ENCODE measurements at places on chromosomes 2 and 18.
A peak's percentile ranks its signal among the peaks of the same experiment; 100 is the strongest.

DNA sequence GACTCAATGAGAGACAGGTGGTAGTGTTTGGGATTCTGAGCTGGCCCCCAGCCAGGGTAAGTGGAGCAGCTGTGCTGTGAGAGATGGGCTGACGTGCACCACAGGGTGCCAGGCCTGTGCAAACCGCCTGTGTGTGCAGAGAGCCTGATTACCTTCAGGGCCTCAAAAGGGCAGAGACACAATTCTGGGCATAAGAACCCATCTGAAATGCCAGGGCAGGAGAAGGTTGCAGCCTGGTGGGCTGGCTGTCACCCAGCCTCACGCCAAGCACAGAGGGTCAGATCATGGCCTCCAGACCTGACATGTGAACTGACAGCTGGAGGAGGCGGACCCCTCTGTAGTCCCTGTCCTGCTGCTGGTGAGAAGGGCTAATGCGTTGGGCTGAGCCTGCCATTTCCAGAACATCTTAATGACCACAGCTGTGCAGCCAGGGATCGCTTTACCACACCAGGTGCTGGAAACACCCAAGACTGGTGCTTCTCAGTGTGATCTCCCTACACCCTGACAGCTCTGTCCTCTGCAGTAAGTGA lies 100.9 kb downstream of the ARL4C start:
- no peak for DNase-seq

DNA sequence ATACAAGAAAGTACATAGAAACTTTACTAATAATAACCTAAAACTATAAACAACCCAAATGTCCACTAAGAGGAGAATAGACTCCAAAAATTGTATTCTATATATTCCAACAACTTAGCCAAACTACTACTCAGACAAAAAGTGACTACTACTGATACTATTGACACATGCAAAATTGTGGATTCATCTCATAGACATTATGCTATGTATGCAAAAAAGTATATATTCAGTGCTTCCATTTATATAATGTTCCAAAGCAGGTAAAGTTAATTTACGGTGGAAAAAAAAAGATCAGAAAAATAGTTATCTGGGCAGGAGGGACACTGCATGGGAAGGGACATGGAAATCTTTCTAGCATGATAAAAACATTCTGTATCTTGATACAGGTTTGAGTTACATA lies 62.0 kb upstream of the SRD5A2 start:
- DNase-seq: no peak

DNA sequence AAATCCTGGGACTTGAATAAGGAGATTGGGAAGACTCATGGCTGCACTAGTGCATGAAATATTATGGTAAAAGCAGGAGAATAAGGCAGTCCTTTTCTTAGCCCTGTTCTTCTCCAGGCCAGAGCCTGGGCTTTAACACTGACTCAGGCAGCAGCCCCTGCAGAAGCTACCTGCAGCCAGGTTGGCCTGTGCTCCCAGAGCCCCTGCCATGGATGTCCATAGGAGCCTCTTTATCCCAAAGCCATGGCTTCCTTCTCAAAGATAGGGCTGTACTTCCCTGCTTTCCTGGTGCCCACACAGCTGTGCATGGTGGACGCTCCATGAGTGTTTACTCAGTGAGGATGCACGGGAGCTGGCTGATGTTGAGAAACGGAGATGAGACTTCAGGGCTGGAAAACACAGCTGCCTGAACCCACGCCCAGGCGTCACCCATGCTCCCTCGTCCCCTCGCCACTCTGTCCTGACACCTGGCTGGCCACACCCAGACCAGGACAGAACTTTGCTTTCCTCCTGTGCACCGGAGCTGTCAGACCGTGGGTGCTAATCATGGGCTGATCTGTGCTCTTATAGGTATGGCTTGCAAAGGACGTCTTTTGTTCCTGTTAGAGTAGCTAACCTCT lies 135.5 kb downstream of the GLI2 start:
- no peak for DNase-seq

- DNase-seq: no peak
Measured at GRCh38 chr2:152167065-152167464, 8.5 kb downstream of the STAM2 start.

DNA sequence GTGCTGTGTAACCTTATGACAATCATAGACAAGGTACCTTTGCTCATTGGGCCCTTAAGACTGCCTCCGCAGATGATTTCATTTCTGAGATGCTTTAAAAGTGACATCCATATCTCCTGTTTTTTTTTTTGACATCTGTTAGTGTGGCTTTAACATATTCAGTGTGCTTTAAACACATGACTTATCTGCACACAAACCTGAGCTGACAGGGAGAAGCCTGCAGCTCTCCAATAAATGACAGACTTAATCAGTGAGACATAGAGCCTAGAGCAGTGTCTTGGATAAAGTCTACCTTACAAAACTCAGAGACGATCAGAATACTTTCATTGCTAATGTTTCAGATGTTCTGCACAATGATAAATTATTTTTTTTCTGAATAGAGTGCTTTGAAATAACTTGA lies 130.7 kb downstream of the UBE2E3 start:
- DNase-seq: no peak

- DNase-seq: peak; percentile 96
Measured at GRCh38 chr2:218406209-218406948, 6.7 kb downstream of the CTDSP1 start.

DNA sequence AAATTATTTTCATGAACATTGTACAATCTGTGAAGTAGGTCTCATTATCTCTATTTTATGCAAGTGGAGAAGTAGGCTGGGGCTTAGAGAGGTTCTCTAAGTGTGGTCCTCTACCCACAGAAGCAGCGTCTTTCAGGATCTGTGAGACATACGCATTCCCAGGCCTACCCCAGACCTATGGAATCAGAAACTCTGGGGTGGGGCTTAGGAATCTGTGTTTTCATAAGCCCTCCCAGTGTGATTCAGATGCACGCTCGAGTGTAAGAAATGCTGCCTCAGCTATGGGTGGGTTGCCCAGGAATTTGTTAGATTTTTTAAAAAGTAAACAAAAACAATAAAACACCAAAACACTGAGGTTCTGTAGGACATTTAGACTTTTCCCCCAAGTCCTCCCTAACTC lies 14.8 kb upstream of the ZAP70 start:
- DNase-seq: no peak

GRCh38 chr2:60707750-60708371 lies 48.2 kb upstream of the PAPOLG start:
- peak; percentile 32 for DNase-seq

GRCh38 chr2:65345631-65346030 lies 86.8 kb downstream of the SPRED2 start:
- peak; percentile 83 for DNase-seq

GRCh38 chr2:164073101-164074074 lies 337.6 kb upstream of the FIGN start:
- DNase-seq: peak; percentile 77

- peak; percentile 41 for DNase-seq
Measured at GRCh38 chr18:25830787-25831186, 259.6 kb downstream of the SS18 start.

- peak; percentile 15 for DNase-seq
Measured at GRCh38 chr18:40437517-40437916, 1517.5 kb upstream of the PIK3C3 start.

DNA sequence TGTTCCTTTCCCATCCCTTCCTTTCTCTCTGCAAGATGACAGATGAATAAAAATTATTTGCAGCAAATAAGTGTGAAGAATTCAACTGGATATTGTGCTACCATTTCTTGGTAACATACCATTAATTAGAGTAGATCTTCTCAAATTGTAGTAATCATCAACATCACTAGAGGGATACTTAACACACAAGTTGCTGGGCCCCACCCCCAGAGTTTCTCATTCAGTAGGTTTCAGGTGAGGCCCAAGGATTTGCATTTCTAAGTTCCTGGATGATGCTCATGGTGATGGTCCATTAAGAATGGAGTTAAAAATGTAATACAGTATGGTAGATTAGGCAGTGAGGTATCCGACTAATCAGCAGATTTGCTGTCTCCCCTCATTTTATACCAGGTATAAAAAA lies 594.0 kb downstream of the ERBB4 start:
- no peak for DNase-seq

DNA sequence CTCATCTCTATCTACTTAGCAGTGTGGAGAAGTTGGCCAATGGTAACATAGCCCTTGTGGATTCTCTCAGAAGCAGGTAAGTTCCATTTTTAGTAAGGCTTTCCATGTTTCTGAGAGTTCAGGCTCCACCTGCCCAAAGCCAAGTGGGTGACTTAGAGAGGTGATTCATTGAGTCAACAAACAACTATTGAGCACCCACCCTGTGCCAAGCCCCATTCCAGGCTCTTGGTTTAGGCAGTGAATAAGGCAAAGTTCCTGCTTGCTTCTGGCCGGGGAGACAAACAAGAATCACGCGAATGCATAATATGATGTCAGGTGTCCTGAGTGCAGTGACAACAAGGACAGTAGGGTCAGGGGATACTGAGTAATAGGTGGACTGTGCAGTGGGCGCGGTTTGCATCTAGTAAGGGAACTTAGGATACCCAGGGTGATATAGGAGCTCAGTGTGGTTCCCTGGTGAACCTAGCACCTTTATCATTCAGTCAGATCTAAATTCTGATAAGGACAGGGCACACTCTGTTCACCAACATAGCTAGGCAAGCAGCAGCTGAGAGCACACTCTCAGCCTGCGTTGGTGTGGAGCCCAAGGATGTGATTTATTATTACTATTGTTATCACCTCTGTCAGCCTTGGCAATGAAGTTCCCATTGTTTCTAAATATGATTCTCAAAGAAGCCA lies 31.7 kb upstream of the KCTD1 start:
- DNase-seq: no peak

DNA sequence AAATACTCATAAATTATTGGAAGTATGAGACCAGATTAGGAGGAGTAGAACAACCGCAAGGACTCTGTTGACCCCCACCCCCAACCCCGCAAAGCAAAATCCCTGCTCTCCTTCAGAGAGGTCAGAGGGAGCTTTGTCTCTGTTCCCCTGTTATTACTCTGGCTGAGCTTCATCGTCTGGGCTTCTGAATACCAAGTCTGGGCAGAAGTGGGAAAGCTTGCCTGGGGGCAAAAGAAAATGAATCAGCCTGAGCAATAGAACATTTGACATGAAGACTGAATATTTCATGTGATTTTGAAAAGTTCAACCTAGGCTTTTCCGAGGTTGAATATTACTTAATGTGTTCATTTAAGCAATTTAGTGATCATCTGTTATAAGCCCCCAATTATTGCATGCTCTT lies 114.6 kb upstream of the ARHGAP28 start:
- DNase-seq: no peak

DNA sequence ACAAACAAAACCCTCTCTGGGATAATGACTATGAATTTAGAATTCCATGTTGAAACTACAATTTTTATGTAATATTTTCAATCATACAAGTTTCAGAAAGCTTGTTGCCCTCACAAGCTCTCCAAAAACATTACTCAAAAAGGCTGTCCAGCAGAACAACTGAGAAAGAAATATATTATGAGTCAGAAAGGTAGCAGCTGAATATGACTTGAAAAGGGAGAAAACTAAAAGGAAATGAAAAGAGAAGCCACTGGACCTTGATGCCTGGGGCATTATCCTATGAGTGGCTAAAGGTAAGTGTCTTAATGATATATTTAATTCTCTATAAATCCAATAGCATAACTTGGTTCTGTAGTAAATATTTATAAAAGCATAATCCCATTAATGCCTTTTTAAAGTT lies 61.8 kb downstream of the NXPH2 start:
- no peak for DNase-seq

DNA sequence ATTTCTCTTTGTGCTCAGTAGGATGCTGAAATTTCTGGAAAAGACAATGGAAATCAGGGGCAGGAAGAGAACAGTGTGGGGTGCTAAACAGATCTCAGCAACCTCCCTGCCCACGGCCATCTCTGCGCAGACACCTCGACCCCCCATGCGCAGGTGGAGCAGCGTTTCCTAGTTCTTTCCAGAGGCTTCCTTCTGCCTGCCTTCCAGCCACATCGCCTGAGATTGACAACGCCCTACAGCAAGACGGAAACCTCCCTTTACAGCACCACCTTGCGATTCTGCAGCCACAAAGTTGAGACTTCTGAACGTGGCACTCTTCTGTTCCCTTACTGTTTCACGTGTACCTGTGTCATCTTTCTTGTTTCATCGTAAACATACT lies 31.4 kb upstream of the CASP8 start:
- DNase-seq: no peak

DNA sequence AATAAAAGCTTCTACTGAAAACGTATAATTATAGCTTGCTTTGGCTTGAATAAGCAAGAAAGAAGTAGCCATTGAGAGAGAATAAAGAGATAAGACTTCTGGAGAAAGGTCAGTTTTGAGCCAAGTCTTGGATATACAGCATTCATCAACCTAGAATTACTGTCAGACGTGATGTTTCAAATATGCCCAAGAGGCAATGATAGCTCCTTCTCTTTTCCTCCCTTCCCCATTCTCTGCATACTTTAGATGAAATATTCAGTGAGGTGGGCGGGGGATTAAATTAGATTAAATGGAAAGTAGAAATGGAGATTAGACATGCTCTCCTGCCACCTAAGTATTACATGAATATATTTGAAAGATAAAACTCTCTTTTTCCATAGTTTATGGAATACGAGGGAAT lies 8.7 kb downstream of the ANTXR1 start:
- DNase-seq: no peak

GRCh38 chr2:205766779-205767359 lies 84.6 kb downstream of the NRP2 start:
- peak; percentile 64 for DNase-seq

GRCh38 chr2:70516596-70516995 lies 37.0 kb downstream of the TGFA start:
- DNase-seq: peak; percentile 14

DNA sequence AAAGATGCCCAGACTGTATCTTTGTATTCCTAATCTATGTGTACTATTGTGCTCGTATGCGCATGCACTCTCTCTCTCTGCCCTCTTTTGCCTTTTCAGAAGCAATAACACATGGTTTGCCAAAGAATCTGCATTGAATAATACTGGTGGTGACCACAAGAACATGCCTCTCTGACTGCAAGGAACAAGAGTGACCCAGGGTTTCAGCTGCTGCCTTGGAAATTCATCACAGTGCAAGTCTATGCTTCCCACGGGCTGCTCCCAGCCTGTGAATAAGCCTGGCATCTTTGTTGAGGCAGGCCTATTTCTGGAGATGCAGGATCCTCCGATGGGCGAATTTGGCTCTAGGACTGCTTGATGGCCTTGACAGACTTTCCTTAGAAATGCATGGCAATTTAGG lies 689.4 kb upstream of the FANCL start:
- DNase-seq: no peak

- no peak for DNase-seq
Measured at GRCh38 chr2:15929861-15930260, 10.5 kb upstream of the MYCN start.

- no peak for DNase-seq
Measured at GRCh38 chr18:62505669-62506494, 16.9 kb upstream of the ZCCHC2 start.

- DNase-seq: peak; percentile 81
Measured at GRCh38 chr2:5140347-5140746, 551.8 kb upstream of the SOX11 start.
